ENCODE measurements at places on chromosomes 1 and 21. TPM values are rescaled to one million over a fixed set of nuclear protein-coding genes. Genes with fewer than 3 reads are reported as not detected.

GRCh38 chr1:7407980-7408770, 362.9 kb upstream of the VAMP3 start:
- DNase-seq = no peak

- DNase-seq = no peak
These were observed 11.4 kb downstream of the BEND5 start for GRCh38 chr1:48765335-48765734.

The SLC45A3 gene
- total RNA-seq = 7.0 TPM

- no peak for DNase-seq
These were observed 244.2 kb upstream of the HOOK1 start for GRCh38 chr1:59570524-59570923.

DNA sequence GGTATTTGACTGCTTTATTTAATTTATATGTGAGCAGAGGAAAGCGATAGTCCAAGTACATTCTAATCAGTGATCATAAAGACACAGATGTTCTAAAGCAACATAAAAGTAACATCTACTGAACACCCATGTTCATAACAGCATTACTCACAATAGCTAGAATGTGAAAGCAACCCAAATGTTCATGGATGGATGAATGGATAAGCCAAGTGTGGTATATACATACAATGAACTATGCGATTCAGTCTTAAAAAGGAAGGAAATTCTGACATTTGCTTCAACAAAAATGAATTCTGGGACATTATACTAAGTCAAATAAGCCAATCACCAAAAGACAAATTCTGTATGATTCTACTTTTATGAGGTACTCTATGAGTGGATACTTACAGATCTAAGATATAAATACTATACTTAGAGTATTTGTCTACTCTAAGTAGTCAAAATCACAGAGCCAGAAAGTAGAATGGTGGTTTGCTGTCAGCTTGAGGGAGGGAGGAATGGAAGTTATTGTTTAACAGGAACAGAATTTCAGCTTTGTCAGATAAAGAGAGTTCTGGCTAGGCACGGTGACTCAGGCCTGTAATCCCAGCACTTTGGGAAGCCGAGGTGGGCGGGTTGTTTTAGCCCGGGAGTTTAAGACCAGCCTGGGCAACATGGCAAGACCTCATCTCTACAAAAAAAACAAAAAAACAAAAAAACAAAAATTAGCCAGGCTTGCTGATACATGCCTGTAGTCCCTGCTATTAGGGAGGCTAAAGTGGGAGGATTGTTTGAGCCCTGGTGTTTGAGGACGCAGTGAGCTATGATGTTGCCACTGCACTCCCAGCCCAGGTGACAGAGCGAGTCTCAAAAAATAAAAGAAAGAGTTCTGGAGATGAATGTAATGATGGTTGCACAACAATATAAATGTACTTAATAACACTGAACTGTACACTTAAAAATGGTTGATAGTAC, 79.7 kb upstream of the ARHGAP29 start:
- no peak for DNase-seq

DNA sequence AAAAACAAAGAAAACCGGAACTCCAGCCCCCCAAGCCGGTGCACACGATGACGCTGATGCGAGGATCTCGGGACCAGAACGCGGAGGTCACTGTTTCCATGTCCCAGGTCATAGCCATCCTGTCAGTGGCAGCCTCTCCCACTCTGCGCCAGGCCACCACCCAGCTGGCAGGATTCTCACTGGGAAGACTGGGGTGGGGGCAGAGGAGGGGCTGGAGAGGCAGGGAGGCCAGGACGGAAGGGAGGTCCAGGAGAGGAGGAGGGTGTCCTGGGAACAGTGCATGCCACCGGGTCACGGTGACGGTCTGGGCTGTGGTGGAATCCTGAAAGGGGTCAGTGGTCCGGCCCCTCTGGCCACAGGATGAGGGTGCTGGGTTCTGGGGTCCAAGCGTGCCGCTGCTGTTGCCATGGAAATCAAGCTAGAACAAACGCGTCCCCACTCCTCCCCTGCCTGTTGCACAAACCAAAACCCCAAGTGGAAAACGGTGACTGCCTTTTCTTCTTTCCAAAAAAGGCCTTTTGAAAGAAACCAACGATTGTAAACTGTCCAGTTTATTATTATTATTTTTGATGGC, 26.1 kb downstream of the MRPL37 start:
- DNase-seq = no peak

DNA sequence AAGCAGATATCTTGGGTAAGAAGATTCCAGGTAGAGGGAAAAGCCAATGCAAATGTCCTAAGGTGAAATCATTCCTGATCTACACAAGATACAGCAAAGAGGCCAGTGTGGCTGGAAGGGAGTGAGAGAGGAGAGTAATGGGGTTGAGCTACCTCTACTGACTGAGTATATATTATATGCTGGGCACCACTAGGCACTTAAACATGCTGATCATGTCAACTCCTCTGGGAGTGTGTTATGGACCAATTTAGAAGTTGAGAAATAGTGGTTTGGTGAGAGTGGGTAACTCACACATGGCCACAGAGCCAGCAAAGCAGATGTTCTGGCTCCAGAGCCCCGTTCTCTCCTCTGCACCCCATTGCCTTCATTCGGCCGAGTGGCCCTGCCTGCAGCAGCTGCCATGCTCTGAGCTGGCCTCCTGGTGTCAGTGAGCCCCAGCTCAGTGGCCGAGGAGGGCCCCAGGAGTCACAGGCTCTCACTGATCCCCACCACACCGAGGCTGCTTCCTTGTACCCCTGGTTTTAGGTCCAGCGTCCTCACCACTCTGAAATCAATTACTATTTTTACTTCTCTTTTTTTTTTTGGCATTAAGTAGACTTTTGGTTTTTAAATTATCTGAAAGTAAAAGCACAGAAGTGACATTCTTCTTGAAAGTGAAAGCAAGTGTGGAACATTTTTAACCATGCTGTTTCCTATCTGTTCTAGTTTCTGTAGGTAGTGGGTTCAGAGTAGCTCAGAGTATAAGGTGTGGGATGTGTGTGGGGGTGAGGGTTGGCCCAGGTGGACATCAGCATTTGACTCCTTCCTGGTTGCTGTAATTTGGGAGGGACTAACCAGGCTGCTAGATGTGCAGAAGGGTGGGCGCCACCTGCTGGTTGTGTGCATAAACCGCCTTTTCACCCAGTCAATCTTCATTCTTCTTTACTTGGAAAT, 45.8 kb upstream of the CRNN start:
- no peak for DNase-seq

DNA sequence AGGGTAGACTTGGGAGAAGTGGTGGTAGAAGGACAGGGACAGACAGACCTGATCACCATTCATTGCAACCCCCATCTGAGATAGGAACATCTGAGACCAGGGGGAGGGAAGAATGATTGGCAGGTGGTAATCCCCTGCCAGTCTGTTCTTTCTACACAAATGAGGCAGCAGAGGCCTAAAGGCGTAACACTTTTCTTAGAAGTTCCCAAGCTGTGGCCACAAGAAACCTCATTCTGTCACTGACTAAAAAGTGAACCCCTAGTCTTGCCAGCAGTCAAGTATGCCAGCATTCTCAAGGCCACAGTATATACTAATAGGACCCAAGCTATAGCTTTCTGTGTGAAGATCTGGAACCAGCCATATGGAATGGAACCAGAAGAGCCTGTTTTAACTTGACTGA, 638.0 kb downstream of the KCNT2 start:
- no peak for DNase-seq

The RGS5 gene
- 263 TPM for total RNA-seq

DNA sequence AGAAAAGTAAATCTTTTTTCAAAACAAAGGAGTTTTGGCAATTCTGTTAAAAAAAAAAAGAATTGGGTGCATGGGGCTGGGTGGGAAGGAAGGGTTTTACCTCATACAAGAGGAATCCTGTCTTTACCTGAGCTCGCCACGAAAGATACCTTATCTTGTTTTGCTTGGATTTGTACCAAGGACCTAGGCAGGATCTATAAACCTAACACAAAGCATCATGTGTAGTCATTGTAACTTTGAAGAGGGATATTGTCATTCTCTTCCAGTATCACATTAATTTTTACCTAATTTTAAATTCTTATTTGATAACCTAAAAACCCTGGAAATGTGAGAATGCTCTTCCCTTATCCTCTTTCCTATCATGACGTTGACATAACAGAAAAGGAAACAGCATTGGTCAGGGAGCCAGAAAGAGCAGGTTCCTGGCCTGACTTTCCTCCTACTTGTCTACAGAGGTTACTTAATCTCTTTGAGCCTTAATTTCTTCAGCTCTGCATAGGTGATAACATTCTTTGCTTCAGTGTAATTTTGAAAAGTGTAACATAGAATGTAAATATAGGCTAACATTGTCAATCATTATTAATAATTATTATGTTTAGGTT, 4.0 kb upstream of the LAMC1 start:
- no peak for DNase-seq

DNA sequence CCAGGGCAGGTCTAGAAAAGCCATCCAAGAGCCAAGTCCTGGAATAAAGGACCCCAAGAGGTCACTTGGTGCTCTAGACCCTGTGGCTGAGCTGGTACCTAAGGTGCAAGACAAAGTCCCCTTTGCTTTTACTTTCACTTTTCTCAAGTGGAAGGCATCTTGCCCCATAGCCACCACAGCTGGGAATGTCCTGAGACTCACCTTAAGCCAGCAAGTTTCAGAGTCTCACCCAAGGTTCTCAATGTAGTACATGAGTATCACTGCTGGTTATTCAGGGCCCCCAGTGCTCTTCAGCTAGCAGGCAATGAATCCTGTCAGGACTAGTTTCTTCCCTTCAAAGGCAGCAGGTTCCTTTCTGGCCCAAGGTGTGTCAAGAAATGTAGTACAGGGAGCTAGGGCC, 67.5 kb downstream of the UROD start:
- no peak for DNase-seq

DNA sequence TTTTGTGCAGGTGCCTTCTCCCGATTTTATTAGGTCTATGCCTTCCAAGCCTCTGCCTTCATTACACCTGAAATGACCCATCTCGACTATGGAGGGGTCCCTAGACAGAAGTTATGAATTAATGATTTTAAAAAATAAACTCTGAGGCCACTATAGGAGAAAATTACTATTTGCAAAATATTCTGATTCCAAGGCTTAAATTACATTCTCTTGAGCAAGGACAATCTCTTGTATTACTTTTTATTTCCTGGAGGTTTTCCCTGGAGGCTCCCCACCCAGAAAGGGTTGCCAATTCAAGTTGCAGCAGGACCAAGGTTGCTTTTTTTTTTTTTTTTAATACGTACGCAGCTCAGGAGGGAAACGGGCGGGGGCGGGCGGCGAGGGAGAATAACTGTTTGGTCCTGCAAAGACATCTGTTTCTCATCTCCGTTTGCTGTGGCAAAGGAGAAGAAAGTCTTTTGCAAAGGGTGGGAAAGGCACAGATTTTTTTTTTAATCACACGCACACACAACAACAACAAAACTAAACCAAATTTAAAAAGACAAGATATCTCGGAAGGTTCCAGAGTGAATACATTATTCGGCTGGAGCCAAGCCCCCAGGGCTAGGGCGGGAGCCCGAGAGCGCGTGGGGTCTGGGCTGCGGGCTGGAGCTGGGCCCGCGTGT, 618 bp upstream of the SERTAD4 start:
- DNase-seq = peak; percentile 44

DNA sequence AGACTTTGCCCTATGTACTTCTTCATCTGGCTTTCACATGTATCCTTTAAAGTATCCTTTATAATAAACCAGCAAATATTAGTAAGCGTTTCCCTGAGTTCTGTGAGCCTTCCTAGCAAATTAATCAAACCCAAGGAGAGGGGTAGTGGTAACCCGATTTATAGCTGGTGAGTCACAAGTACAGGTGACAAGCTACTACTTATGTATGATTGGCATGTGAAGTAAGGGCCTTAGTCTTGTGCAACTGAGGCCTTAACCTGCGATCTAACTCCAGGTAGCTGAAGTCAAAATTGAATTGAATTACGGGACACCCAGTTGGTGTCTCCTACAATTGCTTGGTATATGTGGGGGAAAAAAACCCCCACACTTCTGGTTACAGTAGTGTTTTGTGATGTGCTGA, 26.0 kb downstream of the SLC16A1 start:
- no peak for DNase-seq

DNA sequence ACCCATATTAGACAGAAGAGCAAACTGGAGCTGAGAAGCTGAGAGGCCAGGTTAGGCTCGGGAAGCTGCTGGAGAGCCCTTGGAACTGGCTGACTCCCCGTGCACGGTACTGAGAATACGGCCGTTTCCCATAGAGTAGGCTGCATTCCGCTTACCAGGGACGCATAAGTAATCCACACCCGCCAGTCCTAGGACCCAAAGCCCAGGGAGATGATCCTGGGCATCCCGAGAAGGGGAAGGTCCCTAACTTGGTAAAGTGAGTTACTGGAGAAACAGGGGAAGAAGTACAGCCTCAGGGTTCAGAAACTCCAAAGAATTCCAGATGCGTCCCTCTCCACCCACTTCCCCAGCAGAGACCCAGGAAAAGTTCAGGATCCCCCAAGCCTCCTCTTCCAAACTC, 1.3 kb downstream of the LRRC38 start:
- no peak for DNase-seq

The IPO9 gene
- 80.1 TPM for total RNA-seq

- DNase-seq = no peak
These were observed 10.6 kb downstream of the PADI1 start for GRCh38 chr1:17215545-17215890.

GRCh38 chr21:32794644-32795079, 23.1 kb upstream of the PAXBP1 start:
- no peak for DNase-seq

- DNase-seq = no peak
These were observed 623.3 kb upstream of the TMPRSS15 start for GRCh38 chr21:19026911-19027310.

The RPF1 gene
- total RNA-seq = 28.2 TPM

- DNase-seq = no peak
These were observed 132.9 kb upstream of the EDN2 start for GRCh38 chr1:41617336-41617735.
